EL (cell line): ENCODE measurements at places on chromosomes 1 and 21.

DNA sequence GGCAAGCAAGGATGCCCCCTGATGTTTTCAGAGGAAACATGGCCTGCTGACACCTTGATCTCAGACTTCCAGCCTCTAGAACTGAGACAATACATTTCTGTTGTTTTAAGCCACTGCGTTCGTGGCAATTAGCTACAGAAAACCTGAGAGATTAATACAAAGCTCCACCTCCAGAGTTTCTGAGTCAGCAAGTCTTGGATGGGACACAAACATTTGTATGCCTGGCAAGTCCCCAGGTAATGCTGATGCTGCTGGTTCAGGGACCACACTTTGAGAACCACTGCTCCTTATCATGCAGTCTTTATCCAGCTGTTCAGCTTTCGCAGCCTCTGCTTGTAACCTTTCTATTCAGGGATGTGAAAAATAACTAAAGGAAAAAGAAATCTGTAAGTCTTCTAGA lies 565.7 kb upstream of the PLXNA2 start:
- DNase-seq: no peak

DNA sequence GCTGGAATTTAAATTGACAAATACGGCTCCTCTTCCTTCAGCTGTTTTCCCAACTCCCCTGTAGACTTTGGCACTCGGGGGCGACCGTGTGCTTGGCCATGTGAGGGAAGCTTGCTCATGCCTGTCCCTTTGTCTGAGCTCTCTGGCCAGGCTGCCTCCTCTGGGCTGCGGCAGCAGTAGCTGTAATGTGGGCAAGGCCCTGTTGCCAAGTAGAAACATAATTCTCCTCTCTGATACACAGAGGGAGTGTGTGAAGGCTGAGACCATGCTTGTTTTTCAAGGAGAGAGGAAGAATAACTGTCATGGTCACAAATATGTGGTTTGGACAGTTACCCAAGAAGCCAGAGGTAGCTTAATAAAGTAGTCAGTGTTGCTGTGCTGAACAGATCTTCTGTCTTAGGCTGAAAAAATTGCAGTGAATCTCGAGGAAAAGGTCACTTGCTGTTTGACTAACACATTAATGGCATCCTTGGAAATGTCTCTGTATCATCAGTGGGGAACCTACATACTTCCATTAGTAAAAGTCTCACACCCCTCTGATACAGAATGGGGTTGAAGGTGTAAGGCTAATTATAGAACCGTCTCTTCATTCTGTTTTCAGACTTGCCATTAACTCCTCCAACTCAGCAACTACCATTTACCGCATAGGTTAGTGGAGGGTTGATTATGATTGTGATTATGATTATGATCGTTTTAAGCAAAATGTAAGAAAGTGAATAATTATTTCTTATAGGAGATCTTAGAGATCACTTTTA lies 94.6 kb downstream of the TGFB2 start:
- DNase-seq: no peak

GRCh38 chr1:217418269-217419193 lies 212.4 kb downstream of the GPATCH2 start:
- DNase-seq: no peak

DNA sequence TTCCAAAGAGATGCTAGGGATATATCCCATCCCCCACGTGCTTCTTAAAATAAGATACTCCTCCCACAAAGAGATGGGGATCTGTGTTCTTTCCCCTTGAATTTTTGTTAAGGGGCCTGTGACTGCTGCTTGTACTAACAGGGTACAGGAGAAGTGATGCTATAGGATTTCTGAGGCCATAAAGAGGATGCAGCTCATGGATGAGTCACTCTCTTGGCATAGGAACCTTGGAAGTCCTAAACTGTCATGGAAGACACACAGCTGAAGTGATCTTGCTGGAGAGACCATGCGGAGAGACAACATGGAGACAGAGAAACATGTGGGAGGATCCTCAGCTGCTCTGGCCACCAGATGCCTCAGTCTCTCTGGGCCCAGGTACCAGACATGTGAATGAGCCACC lies 157.2 kb downstream of the S1PR1 start:
- DNase-seq: peak; percentile 17

DNA sequence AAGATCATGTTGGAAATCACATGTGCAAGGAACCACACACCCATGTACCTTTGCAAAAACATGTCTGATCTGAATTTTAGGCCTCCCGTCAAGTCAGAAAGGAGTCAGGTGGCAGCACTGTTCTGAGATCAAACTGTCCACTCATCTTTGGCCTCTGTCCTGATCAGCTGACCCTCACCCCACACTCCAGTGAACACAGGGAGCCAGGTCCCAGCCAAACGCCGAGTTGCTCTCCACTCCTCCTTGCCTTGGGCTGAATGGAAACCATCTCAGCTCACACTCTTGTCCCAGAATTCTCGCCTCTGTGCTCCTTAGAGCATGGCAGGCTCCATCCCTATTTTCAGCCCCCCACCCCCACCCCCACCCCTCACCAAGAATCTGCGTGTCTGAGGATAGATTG lies 4.6 kb upstream of the RNF186 start:
- DNase-seq: no peak

DNA sequence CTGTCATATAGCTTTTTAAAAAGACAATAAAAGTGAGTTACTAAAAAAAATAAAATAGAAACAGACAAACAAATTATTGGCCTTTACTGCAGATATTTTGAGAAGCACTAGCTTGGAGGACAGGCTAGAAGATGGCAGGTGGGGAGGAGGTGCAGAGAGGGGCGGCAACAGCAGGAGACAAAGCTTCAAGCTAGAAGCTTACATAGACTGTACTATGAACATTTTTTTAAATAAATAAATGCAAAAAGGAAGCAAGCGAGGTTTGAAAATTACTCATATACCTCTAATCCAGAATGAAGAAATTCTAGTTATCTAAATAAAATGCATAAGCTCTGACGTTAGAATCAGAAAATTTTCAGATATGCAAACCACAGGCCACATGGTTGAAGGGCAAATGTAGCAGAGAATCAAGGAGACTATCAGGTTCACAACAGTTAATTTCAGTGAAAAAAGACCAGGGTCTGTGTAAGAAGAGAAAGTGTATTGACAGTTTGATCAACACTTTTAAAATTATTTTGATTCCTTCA lies 54.9 kb downstream of the NRIP1 start:
- peak; percentile 89 for DNase-seq

DNA sequence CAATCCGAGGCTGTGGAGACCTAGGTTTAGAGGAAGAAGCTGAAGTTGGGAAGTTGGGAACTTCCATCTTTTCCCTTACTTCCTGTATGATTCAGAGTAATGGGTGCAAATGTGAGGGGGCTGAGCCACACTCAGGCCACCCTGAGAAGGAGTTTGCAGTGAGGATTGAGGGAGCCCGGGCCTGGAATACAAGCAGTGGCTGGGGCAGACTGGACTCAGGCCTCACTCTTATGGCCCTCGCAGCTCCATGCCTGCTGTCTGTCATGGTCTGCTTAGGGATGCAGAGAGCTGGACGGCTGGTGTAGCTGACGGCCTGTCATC lies 73.7 kb upstream of the RAB4A start:
- DNase-seq: no peak

DNA sequence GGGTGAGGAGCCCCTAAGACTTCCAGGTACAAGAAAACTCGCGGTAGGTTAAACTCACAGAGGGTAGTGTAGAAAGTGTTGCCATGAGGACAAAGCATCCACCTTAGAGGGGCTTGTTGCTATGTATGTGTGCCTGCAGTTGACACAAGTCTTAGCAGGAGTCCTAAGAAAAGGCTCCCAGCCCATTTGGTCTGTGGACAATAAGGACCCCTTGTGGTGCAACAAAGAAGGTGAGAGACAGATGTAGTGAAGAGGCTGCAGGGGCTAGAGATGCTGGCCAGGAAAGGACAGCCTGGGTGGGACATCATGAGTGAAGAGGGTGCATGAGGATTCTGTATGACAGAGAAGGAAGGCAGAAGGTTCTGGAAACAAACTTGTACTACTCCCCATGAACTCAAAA lies 36.3 kb upstream of the IL10 start:
- DNase-seq: peak; percentile 43

- DNase-seq: peak; percentile 44
Measured at GRCh38 chr1:182446033-182446669, 3.8 kb upstream of the RGSL1 start.

GRCh38 chr1:241503444-241503843 lies 16.1 kb downstream of the FH start:
- no peak for DNase-seq

- no peak for DNase-seq
Measured at GRCh38 chr1:107935396-107936064, 29.4 kb downstream of the VAV3 start.

DNA sequence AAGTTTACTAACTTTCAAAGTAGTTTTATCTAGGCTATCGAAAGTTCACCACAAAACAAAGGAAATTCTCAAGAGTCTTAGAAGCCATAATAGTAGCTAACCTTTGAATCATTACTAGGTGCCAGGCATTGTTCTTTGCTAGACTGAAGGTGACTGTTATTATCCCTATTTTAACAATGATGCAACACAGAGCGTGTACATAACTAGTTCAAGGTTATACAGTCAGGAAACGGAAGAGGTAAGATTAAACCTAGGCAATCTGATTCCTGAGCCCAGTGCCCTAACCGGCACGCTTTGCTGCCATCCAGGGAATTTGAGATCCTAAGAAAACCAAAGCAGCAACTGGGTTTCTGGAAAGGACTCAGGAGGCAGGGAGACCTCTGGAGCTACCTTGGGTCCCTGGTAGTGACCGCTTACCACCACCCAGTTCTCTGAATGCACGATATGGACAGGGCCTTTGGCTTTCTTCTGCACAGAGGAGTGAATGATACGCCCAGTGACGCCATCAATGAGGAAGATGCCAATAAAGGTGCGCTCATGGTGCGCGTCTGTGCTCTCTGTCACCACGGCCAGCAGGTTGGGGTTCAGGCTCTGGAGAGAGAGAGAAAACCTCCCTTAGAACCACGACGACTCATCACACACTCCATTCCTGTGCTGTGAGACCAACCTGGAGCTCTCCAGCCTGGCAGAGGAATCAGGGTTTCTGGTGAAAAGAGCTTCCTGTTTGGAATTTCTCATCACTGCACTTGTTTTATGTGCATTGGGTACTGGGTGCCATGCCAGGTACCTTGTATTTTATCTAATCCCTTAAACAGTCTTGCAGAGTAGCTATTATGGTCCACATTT lies 13.1 kb upstream of the UBR4 start:
- peak; percentile 42 for DNase-seq

DNA sequence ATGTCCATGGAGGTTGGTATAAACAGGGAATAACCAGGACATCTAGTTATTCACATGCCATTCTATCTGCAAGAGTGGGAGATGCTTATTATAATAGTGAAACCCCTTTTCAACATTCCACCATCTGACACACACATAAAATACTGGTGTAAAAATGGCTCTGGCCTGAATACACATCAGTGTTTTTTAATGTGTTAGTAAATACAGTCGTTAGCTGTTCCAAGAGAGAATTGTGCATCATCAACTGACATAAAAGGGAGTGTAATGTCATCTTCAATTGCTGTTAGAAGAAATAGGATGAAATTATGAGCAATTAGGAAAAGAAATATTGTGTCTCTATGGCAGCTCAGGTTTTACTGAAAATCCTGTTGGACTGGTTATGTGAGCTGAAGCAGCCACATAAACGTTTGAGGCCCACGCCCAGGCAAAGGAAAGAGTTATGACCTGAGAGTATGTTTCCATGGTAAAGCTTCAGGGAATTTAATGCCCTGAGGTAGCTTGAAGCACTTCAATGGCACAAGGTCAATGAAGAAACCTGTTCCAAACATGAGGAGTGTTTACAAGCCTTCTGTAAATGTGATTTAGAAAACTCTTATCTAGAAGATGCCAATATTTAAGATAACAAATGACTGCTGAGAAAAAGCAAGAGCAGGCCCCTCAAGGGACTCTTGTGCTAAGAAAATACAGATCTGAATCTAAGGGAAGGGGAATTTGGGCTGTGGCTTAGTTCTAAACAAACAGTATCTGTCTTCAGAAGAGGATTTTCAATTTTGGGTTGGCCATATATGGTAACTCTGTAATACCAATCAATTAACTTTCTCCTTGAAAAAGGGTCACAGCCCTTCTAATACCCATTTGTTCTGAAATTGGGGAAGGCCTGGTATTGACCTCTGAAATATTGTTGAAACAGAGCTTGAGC lies 384.3 kb downstream of the SEC16B start:
- no peak for DNase-seq

- DNase-seq: no peak
Measured at GRCh38 chr1:198534548-198535418, 5.7 kb downstream of the ATP6V1G3 start.

DNA sequence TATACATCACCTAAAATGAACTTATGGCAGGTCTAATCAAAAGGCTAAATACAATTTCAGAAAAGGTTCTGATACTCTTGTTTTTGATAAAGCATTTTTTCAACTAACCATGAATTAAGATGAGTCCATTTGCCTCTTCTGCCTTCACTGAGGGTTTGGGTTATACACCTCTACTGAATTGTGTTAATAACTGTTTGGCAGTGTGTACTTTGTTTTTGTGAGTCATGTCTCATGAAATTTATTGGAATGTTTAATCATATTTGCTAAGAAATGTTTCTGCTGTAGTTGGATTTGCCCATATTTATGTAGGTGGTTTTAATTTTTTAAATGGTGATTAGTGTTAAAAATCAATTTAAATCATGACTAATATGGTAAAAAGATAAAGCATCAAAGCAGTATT lies 190.5 kb downstream of the HS2ST1 start:
- no peak for DNase-seq

GRCh38 chr1:155940482-155940992 lies 901 bp upstream of the RXFP4 start:
- DNase-seq: peak; percentile 83

- no peak for DNase-seq
Measured at GRCh38 chr1:167526667-167527383, 8.5 kb upstream of the CD247 start.

- no peak for DNase-seq
Measured at GRCh38 chr1:32335535-32335789, 571 bp downstream of the MARCKSL1 start.
